Gastrocnemius medialis (tissue), 4 donors: ENCODE measurements at places on chromosomes 7 and 10. TPM values are rescaled to one million over a fixed set of nuclear protein-coding genes. Genes with fewer than 3 reads are reported as not detected.

- DNase-seq, result peak; percentile 87
- H3K4me3 ChIP-seq, result no peak overlapping the region
- H3K36me3 ChIP-seq, result no peaks in the 10 kb centered on the region
- H3K4me1 ChIP-seq, result peaks cover 53% of the 10 kb centered on the region
Observed at GRCh38 chr7:34155220-34155908, 250.0 kb downstream of the BMPER start.

DNA sequence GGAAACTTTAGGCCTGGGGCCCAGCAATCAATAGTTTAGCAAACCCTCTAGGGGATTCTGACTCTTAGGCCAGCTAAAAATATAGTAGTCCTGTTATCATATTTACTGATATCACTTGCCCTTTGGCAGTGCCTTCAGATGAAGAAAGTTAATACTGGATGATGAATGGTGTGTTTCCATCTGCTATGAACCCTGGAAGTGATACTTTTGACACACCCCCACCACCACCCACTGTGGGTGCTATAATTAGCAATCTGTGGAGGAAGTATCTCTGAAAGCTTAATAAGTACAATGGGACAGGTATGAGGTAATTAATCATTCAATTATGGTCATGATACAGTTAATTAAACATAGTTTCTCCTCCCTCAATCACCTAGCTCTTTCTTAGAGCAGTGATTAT is 90.4 kb upstream of the LRRTM3 start:
- no peak overlapping the region for H3K4me3 ChIP-seq
- DNase-seq, result no peak
- H3K4me1 ChIP-seq, result peaks cover 24% of the 10 kb centered on the region
- H3K27ac ChIP-seq, result no peak overlapping the region
- H3K27me3 ChIP-seq, result no peaks in the 10 kb centered on the region

GRCh38 chr10:88082806-88083596 is 219.6 kb downstream of the PTEN start:
- no peak overlapping the region for H3K27ac ChIP-seq
- no peaks in the 10 kb centered on the region for H3K4me1 ChIP-seq
- no peak overlapping the region for H3K4me3 ChIP-seq
- DNase-seq, result no peak

PRSS37 gene
- total RNA-seq, result not detected

DNA sequence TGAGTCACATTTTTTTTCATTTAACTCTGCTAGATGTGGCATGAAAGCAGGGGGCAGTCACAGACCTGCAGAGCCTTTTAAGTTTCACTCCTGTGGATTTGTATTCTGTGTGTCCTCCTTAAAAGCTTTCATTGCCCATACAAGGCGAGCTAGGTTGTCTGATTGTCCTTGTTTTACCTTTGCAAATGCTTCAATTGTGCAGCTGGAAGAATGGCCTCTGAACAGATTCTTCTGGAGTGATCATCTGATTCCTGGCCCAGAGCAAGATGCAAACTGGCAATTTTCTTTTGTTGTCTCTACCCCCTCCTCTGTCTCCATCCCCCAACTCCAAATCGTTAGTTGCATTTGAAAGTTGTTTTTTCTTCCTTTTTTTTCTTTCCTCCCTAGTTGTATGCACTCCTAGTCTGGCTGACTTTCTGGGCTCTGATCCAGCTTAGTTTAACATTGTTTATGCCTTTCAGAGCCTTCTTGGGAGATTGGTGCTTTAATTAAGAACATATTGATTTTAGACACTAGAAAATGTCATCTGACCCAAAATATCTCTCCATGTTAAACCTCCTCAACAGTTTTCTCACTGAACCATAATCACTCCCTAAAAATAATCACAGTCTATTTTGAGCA is 150.2 kb downstream of the REEP3 start:
- H3K27ac ChIP-seq, result peak overlapping the region; percentile 76
- no peaks in the 10 kb centered on the region for H3K36me3 ChIP-seq
- no peak overlapping the region for H3K4me3 ChIP-seq
- H3K27me3 ChIP-seq, result no peaks in the 10 kb centered on the region
- peaks cover 37% of the 10 kb centered on the region for H3K4me1 ChIP-seq
- DNase-seq, result no peak

DNA sequence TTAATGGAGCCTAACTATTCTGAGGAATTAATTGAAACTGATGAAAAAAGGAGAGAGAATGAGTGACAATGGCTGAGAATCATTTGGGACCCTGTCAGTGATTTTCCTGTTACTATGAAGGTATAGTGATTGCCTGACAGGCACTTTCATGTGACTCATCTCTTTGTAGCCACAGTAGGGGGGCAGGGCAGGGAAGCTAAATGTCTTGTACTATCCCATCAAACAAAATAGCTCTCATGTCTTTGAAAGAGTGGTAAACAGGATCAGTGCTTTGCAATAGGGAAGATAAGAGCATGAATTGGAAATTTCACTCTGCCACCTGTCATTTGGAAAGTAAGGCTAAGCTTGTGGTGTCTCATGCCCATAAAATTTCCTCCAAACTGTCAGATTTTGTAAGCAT is 94.5 kb upstream of the GSDME start:
- no peaks in the 10 kb centered on the region for H3K36me3 ChIP-seq
- H3K4me1 ChIP-seq, result no peaks in the 10 kb centered on the region
- DNase-seq, result no peak
- no peak overlapping the region for H3K27ac ChIP-seq
- H3K4me3 ChIP-seq, result no peak overlapping the region

GRCh38 chr7:141744131-141744530 is 6.0 kb downstream of the SSBP1 start:
- no peaks in the 10 kb centered on the region for H3K27me3 ChIP-seq
- H3K4me1 ChIP-seq, result peaks cover 5% of the 10 kb centered on the region
- H3K27ac ChIP-seq, result no peak overlapping the region
- H3K36me3 ChIP-seq, result peaks cover 95% of the 10 kb centered on the region
- no peak overlapping the region for H3K4me3 ChIP-seq

GRCh38 chr10:17022896-17023295 is 106.7 kb downstream of the CUBN start:
- H3K27ac ChIP-seq, result peak overlapping the region; percentile 46
- H3K4me3 ChIP-seq, result no peak overlapping the region
- H3K27me3 ChIP-seq, result no peaks in the 10 kb centered on the region

DNA sequence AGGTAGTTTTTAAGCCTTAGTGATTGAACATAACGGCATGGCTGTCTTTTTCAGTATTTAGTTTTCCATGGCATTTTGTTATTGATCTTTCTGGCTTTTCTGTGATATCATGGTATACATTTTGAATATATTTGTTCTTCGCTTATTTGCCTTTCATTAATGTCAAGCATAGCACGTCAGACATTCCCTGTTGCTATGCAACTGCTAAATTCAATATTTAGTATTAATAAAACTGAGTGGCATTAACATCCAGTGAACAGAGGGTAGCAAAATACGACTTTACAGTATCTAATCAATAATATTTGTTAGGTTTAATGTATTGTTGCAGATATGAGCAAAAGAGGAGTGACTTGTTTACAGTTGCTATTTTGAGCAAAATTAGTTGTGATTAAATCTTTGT is 72.5 kb downstream of the LCOR start:
- DNase-seq, result no peak
- no peak overlapping the region for H3K27ac ChIP-seq
- no peak overlapping the region for H3K4me3 ChIP-seq
- H3K36me3 ChIP-seq, result no peaks in the 10 kb centered on the region
- H3K4me1 ChIP-seq, result peaks cover 58% of the 10 kb centered on the region

- H3K36me3 ChIP-seq, result no peaks in the 10 kb centered on the region
- H3K4me3 ChIP-seq, result no peak overlapping the region
- H3K4me1 ChIP-seq, result peaks cover 8% of the 10 kb centered on the region
- peak; percentile 3 for DNase-seq
- no peak overlapping the region for H3K27ac ChIP-seq
- H3K27me3 ChIP-seq, result no peaks in the 10 kb centered on the region
Observed at GRCh38 chr7:2022021-2022409, 210.7 kb downstream of the MAD1L1 start.

GRCh38 chr7:30970594-30971094 is 6.9 kb downstream of the GHRHR start:
- H3K36me3 ChIP-seq, result no peaks in the 10 kb centered on the region
- no peaks in the 10 kb centered on the region for H3K27me3 ChIP-seq
- H3K4me1 ChIP-seq, result no peaks in the 10 kb centered on the region
- no peak overlapping the region for H3K4me3 ChIP-seq

CNNM1 gene
- total RNA-seq, result not detected
